Lower lobe of right lung (tissue), 2 donors: ENCODE measurements at places on chromosomes 12 and 14. TPM values are rescaled to one million over a fixed set of nuclear protein-coding genes. Genes with fewer than 3 reads are reported as not detected.

Gene KIF26A
- 4.4 TPM for total RNA-seq

Gene TPH2
- total RNA-seq, result not detected

Gene EXD2
- total RNA-seq, result 23.7 TPM

Gene SLCO1B3
- total RNA-seq, result not detected

- DNase-seq, result no peak
Measured at GRCh38 chr14:31167032-31167431, 40.6 kb downstream of the HECTD1 start.

- DNase-seq, result no peak
Measured at GRCh38 chr14:53538316-53538881, 385.3 kb upstream of the DDHD1 start.

DNA sequence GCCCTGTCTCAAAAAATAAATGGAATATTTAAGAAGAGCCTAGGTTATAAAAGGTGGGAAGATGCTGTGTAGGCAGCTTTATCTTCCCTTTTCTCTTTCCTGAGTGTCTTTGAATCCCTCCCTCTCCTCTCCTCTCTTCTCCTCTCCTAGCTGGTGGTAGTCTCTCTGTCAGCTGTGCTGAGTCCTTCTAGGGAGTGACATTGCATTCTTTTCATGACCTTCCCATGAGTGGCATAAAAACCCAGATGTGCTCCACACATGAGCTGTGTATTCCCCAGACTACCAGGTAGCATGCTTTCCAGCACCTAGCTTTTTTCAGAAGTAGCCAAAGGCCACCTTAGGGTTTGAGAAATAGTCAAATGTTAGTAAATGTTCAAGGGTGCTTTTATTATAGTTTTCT lies 23.6 kb downstream of the SAMD4A start:
- DNase-seq, result no peak

- no peak for DNase-seq
Measured at GRCh38 chr12:8849876-8850275, 27.5 kb downstream of the A2ML1 start.

GRCh38 chr12:119841433-119842210 lies 35.5 kb downstream of the CIT start:
- DNase-seq, result no peak

DNA sequence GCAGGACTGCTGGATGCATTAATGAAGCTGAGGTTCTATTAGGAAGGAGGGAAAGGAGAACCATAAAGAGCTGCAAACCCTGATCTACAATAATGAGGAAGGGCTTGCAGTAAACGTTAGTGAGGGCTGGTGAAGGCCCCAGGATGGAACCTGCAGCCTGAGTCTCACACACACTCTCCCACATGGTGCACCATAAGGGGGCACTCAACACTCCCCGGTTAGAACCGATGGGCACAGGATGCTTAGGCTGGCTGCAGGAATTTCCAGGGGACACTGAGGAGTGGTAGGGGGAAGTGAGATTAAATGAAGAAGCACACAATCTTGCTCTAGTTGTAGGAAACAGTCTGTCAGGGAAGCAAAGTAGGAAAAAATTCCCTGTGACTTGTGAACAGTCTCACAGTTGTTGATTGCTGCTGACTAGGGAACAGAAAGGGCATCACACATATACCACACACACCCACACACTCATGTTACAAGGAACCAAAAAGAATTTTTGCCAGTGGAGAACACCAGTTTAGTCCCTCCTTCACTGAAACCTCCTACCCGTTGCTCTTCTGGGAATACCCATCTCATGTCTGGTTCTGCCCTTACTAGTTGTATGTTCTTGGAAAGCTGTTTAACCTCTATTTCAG lies 56.2 kb upstream of the FERMT2 start:
- no peak for DNase-seq

DNA sequence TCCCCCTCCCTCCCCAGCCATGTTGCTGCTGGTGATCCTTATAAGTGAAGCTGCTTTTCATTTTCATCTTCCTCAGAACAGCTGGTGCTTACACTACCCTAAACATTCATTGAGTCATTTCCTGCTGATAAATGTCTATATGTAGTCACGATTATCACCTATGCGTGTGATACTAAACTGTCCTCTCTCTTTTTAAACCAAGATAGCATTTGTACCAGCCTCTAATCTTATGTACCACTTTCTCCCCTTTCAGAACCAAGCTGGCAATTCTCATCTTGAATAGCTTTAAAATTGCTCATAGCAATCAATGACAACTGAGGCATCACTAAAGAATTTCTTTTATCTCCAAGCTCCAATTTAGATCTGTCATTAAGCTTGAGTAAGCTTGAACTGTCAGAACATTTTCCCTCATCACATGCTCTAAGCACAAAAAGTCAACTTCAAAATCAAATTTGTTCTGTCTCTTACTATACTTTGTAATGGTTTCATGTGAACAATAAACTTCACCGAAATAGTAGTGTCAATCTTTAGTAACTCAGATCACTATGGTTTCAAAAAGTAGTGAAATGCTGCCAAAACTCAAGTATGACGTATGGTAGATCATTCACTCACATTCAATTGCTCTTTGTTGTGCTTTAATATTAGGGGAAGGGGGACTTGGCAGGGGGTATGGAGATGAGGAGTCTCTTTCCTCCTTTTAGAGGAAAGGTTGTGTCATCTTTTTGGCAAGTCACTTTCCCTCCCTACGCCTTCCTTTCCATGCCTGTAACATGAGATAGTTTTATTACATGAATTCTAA lies 178.1 kb upstream of the NOVA1 start:
- DNase-seq, result no peak
